ENCODE measurements at places on chromosomes 1 and 21.

GRCh38 chr21:43733529-43734071 is 14.7 kb downstream of the PDXK start:
- no peak for DNase-seq

DNA sequence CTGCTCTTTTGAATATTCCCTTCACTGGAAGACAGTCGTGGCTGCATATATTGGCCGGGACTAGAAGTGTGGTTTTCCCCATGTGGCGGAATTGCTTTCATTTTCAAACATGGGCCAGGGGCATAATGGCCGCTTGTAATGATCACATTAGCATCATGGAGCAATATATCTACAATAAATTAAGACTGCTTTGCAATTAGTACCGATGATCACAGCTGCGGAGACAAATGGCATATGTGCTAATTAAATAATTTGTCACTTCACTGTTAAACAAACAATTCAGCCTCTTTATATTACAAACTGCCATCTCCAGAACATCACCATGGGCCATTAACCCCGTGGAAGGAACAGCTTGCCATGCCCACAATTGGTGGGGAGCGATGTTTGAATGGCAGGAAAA is 68.2 kb upstream of the OLIG2 start:
- no peak for DNase-seq

DNA sequence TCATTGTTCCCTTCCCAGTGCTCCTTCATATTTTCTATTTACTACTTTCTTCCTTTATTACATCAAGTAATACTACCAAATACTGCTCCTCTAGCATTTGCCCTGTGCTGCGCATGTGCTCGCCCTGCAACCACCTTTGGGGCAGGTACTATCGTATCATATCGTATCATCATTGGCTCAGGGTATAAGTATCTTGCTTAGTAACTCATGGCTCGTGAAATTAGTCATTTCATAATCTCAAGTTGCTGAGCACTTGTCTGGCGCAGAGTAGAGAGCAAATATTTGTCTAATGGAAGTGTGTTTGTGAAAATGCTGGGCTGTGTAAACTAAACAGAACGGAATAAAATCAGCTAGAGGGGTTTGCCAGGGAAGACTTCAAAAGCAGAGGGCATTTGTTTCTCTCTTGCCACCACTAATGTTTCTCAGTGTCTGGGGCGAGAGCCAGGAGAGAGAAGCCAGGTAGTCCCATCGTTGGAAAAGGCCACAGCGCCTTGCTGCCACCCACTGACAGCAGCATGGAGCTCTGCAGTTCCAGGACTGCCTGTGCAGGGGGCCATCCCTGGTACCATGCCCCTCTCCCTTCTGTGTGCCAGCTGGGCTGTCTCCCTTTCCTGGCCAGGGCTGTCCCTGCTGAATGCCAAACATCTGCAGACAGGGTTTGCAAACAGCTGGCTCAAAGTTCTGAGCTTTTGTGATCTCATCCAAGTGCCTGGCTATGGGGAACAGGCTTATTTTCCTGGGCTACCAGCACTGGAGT is 20.0 kb upstream of the CPT2 start:
- DNase-seq: peak; percentile 58

DNA sequence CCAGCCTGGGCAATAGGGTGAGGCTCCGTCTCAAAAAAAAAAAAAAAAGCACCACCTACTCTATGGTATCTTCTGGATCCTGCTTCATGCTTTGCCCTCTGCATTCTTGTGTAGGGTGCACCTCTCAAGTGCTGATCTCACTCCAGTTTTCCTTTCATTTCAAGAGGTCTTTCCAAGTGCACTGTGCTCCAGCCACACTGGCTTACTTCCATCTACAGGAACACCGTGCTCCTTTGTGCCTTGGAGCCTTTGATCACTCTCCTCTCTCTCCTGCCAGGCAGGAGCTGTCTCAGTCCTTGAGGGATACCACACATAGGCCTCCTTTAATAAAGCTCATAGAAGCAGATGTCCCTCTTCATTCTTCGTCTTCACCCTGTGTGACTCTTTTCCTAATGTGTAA is 55.4 kb upstream of the GREM2 start:
- DNase-seq: no peak

- DNase-seq: no peak
These were observed 1276.1 kb downstream of the KCNT2 start for GRCh38 chr1:195332102-195332501.

GRCh38 chr1:42682739-42683531 is 717 bp downstream of the YBX1 start:
- peak; percentile 91 for DNase-seq

- peak; percentile 49 for DNase-seq
These were observed 15.1 kb upstream of the PITHD1 start for GRCh38 chr1:23763041-23763577.

GRCh38 chr1:16371725-16372124 is 4.7 kb downstream of the SZRD1 start:
- DNase-seq: no peak

DNA sequence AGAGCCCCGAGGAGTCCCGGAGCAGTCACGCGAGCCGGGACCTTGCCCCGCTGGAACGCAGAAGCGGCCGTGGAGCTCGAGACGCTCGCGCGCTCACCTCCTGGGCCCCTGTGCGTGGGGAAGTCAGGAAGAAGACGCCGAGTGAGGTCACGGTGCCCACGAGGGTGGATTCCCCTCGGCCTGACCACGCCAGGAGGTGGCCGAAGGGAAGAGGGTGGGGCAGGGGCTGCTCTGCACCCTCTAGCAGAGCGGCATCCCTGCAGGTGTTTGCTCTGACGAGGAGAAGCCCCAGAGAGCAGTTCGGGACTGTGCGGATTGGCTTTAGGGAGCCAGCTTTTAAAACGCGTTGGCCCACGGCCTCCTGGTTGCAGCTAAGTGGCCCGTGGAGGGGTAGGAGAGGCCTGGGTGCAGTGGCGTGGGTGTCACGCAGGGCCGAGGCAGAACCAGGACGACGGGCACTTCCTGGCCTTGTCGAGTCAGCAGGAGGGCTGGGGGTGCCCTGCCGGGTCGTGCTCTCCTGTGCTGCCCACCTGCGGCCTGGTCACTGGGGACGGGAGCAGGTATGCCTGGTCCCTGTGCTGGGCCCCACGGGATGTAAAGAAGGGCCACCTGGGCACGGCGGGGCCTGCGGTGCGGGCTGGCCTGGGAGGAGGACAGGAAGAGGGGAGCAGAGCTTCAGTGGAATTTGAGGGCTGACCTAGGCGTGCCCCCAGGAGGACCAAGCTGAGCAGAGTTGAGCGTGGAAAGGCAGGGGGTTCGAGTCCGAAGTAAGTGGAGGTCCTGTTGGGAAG is 1.0 kb downstream of the PDXK start:
- DNase-seq: no peak

DNA sequence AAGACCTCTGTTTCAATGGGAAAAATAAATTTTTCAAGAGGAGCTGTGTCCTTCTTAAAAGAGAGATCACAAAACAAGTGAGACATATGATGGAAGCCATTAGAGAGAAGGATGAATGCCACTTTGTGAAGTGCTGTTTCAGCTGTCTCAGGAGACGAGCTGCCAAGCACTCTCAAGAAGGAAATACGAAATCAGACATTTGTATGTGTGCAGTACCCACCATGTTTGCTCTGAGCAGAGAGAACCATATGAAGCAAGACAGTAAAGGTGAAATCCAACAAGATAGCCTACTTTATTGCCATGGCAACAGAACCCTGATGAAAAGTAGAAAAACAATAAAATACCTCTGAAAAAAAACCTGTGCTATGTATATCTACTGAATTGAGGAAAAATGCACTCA is 168.1 kb downstream of the AMY1C start:
- no peak for DNase-seq

- no peak for DNase-seq
These were observed 1.4 kb upstream of the WDR26 start for GRCh38 chr1:224435999-224436398.

- peak; percentile 38 for DNase-seq
These were observed 581 bp downstream of the ETV3 start for GRCh38 chr1:157137408-157138219.

DNA sequence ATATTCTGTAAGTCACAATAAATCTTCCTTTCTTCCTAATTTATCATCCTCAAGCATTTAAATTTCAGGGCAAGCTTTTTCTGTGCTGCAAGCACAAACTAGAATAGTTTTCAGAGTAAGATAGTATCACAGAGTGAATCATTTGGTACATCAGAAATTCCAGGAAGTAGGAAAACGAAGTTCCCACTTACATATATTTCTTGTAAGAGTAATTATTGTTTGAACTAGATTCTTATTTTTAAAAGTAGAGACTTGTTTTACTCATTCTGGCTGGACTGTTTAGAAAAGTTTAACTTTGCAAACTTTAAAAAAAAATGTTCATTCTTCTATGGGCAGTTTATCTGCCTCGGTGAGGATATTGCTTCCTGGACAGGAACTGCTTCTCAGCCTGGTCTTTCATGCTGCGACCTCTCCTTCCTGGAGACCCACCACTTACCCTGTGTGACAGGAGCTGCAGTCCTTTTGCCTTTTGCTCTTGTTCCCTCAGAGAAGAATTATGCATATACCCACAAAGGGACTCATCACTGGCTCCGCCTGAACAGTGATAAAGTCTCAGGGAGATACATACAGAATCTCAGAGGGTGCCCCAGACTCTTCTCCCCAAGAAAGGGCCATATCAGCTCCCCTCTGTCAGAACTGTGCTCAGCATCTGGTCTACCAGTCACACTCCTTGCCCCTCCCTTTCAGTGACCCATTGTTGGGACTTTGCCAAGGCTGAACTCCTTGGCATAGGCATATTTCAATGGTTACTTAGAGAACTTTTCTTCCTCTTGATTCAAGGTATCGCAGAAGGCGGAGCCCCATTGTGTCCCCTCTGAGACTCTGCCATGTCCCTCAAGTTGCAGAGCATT is 102.7 kb upstream of the CD55 start:
- DNase-seq: no peak

GRCh38 chr1:197355248-197355995 is 87.4 kb downstream of the CRB1 start:
- no peak for DNase-seq

GRCh38 chr21:40271164-40271563 is 403.9 kb downstream of the PCP4 start:
- DNase-seq: no peak

DNA sequence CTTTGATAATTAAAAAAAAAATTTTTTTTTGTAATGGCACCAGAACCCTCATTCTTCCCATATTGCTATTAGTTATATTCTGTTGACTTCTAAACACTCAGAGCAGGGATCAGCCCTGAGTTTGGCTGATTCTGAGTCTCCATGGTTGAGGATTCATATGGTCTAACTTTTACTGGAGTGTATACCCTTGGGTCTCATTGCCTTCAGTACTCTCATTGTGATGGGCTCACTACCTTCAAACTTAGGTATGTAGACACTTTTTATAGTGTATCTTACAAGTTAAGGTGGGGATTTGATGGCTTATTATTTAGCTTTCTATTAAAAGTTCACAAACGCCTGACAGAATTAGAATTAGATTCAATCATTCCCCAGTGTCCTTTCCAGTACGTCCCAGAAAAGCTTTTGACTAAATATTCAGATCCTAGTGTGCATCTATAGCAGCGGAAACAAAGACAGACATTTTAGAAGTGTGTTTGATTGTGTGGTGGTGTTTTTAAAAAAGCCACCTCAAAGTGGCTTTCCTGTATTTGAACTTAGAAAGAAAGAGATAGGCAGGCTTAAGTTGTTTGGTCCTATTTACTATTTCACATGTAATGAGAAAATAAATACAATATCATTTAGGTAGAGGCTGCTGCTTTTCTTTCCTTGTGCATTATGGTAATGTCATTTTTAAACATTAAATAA is 1.4 kb downstream of the MACF1 start:
- DNase-seq: no peak

GRCh38 chr1:53575955-53576320 is 116.7 kb downstream of the DMRTB1 start:
- DNase-seq: no peak

DNA sequence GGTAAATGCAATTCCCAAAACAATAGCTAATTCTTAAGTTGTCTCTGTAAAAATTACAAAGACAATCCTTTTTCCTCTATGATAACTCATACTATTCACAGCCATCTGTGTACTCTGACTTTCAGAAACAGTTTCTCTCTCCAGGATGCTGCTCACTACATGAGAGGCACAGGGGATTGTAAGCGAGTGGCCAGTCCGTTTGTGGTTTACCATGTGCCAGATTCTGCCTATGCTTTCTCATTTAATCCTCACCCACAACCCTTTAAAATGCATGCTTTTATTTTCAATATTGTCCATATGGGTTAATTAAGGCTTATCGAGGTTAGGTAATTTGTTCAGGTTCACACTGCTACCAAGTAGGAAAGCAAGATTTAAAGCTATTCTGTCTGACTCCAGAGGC is 23.0 kb downstream of the RGS1 start:
- no peak for DNase-seq

GRCh38 chr1:25559031-25559430 is 15.6 kb downstream of the LDLRAP1 start:
- no peak for DNase-seq

DNA sequence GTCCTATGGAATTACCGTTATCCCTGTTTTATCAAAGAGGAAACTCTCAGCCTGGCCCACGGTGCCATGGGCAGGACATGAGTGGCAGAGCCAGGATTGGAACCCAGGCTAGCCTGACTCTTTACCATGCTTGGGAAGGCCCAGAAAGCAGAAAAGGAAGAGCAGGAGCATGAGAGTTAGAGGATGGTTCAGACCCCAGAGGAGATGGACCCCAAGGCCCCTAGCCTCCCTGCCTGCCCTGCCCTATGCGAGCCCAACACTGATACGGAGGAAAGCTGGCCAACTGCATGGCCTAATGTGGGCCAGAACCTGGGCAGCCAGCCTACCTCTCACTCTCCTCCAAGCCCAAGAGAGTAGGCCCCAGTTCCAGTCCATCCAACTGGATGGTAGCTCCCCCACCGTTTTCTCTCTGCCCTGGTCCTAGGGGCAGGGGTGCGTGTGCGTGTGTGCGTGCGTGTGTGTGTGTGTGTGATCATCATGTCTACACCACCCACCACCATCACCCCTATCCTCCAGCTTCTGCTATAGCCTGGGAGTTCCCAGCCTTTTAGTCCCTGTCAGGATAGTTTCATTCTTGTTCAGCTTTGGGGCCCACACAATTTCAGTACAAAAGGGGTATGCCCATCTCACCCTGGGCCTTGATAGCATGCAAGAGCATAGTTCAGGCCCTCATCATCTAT is 15.4 kb upstream of the MEX3A start:
- DNase-seq: no peak

DNA sequence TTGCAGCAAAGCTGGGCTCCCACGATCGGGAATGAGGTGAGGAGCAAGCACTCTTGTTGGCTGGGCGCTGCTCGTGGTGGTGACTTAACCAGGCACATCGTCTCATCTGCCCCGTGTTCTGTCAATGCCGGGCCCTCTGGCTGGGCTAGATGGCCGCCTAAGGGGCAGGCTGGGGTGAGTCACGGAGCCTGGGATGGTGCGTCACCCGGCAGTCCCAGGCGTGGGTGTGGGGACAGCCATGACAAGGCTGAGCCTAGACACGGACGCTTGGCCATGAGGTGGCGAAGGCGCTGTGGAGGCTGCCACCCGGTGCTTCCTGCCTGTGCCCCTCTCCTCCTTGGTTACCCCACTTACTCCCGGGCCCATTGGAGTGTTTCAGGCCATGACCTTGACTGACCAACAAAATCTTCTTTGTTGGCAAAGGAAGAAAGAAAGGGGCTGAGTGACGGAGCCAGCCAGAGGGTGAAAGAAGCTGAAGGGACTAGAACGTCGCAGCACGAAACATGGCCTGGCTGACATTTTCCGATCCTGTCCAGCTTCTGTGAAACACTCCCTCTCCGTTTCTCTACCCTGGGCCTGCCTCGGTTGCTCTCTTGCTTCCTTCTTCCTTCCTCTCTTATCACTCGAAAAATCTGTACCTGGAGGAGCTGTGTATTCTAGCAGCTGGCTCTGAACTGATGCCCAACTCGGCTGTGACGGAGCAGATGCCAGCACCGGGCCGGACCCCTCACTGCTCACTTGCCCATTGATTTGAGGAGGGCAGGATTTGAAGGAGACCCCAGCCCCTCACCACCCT is 596 bp downstream of the CD247 start:
- no peak for DNase-seq

GRCh38 chr1:224505454-224506093 is 71.0 kb upstream of the WDR26 start:
- DNase-seq: no peak
